Pons (tissue), 1 donor: ENCODE measurements at places on chromosomes 11 and 22.

DNA sequence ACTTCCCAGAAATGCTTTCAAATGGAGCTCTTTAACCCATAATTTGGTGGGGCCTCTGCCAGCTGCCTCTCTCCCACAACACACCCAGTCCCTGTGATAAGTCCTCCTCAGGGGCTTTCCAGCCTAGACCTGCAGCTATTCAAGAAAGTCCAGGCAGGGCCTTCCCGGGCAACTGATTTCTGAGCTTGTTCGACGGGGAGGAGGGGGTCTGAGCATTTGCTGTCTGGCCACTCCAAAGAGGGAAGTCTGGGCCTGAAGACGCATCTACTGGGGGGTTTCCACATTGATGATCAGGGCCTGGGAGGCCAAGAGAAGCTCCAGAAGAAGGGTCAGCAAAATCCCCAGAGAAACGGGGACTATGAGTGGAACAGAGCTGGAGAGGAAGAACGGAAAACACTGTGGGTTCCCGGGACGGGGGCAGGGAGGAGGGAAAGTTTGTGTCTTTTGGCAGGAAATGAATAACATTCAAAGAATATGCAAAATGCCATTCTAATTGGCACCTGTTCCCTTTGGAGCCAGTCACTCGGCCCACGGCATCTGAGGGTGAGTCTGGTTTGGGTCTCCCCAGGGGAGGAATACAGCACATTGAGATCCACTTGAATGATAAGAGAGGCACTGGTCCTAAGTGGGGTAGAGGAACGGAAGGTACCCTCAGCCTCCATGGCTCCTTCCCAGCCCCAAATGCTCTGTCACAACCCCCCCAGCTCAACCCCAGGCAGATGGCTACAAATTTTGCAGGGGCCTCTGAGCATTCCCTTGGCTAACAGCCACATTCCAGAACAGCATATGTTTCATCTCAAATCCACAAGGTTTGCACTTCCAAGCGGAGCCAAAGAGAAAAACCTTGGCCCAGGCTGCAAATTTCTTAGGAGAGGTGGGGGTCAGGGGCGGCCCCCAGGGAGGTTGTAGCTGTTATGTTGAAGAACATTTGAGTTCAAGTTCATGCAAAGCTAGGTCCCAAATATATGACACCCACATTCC is 72.0 kb downstream of the RPUSD4 start:
- DNase-seq: no peak

DNA sequence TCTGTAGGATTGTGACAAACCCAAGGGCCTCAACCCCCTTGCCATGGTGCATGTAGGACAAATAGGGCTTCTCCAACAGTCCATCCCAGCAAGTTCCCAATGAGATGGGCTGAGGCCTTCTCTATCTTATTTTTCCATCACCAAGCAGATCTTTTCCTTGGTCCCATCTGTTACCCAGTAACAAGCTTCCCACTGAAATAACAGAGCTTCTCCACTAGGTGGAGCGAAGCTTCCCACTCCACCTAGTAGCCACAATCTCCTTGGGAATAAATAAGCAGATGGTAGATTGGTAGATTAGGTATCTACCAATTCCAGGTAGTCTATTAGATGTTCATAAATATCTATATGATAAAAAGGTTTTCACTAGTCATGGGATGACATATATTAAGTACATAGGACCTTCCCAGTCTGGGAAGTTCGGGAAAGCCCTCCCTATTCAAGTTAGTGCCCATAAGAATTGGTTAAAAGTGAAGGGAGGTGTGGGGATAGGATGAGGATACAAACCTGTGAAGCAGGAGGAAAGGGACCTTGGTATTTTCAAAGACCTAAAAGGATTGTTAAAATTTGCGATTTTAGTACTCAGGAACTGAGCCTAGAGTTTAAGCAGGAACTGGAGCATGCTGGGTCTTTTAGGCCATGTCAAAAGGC is 5.9 kb upstream of the OR52L1 start:
- DNase-seq: peak; percentile 9

- no peak for DNase-seq
Observed at GRCh38 chr22:23364389-23364788, 184.1 kb downstream of the BCR start.

DNA sequence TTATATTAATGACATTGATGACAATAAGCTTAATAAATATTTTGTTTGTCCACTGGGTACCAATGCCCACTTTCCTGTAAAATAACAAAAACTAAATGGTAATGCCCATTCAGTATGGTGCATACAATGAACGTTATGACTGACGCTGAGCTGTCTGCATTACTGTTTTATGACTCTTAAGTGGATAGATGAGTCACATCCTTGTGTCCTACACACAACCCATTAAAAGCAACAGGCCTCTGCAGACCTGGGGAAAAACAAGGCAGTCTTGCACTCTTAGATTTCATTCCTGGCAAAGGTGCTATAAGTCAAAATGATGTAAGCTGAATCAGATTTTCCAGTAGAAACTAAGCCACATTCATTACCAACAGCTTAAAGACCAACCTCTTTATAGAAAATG is 176.3 kb upstream of the TMEM45B start:
- no peak for DNase-seq

DNA sequence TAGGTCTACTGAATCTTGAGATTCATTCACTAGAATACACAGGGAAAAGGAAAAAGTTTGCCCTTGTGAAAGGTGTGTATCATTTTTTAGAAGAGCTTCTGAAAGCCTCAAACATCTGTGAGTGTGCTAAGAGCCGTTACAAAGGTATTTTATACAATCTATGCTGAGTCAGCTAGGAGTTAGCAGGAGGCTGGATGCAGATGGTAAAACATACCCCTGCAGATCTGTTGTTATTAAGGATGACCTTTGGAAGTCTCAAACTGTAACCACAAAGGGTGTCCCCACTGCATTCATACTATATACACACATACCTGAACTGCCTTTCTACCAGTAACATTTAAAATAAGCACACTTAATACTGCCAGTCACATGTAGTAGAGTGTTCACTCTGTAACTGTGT is 8.4 kb upstream of the C11orf91 start:
- DNase-seq: no peak

DNA sequence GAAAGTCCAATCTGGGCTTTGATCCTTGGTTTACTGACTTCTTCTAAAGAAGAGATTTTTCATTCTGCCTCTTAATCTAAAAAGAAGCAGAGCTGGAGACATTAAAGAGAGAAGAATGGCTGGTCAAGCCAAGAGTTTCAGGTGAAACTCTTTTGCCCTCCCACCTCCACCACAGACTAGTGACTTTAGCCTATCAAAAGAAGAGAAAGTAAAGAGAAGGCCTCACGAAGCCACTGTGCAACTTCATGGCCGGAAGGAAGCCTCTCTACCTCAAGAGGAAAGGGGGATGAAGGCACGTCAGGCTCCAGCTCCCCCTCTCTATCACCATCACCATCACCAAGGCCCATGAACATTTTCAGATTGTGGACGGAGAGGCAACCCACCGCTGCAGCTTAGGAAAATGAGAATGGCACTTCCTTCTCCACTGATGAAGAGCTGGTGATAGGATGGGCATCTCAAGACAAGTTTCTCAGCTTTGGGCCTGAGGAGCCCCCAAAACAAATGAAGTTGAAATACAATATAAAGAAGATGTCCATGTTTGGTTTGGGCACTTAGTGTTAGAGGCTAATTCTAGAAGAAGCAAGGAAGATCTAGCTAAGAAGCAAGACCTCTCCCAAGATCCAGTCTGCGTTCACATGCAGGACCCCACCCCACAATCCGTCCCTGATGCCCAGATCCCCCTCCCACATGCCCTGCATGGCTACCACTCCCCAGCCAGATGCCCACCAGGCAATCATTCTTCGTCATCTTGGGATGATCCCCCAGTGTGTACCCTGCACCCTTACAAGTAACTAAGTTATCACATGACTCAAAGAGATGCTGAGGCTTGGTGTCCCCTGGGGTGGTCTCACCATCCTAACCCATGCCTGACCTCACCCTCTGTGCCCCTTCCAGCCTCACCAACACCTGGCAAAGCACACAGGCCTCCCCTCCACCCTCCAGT is 52.6 kb downstream of the IGSF9B start:
- DNase-seq: no peak

DNA sequence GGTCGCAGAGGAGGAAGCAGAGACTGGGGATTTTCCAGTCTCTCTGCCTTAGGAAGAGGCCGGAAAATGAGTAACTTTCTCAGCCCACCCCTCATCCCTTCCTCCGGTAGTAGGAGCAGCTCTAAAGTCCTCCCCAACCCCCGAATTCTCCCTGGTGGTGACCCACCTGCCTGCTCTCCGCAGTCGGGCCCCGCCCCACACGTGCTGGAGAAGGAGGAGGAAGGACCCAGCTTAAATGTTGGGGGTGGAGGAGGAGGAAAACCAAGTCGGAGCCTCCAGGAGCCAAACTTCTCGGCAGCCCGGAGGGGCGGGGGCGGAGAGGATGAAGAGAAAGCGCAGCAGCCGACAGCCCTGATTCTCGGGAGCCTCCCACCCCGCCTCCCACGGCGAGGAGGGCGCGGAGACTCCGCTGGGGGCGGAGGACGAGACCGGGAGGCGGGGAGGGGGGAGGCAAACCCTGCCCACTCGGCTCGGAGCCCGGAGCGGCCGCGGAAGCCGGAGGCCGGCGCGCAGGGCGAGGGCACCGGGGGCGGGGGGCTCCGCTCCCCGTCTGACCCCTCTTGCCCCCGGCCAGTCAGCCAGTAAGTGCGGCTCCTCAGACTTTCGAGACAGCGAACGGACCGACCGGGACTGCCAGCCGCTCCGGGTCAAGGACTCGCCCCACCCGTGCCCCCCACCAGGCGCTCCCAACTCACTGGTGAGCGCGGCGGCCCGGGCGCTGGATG is at the start of gene TPBGL:
TPBGL (plus strand) TSS at position 464 of the 725 bp plus-strand sequence. CDS start 276 bp downstream, outside the sequence.
- DNase-seq: no peak

DNA sequence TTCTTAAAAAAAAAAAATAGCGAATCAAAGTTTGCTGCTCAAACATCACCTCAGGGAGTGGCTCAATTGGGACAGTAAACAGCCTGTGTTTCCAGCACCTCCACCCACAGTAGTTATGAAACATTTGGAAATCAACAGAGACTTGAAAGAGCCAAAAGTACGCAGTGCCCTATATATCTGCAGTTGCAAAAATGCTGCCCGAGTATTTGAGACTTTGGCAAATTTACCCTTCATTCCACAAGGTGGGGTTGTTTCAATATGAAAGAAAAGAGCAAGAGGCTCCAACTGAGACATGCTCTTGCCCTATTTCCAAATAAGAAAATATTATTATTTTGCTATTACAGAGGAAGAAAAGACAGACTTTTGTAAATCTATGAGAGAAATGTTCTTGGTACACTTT is 851.1 kb upstream of the RAG2 start:
- peak; percentile 32 for DNase-seq

DNA sequence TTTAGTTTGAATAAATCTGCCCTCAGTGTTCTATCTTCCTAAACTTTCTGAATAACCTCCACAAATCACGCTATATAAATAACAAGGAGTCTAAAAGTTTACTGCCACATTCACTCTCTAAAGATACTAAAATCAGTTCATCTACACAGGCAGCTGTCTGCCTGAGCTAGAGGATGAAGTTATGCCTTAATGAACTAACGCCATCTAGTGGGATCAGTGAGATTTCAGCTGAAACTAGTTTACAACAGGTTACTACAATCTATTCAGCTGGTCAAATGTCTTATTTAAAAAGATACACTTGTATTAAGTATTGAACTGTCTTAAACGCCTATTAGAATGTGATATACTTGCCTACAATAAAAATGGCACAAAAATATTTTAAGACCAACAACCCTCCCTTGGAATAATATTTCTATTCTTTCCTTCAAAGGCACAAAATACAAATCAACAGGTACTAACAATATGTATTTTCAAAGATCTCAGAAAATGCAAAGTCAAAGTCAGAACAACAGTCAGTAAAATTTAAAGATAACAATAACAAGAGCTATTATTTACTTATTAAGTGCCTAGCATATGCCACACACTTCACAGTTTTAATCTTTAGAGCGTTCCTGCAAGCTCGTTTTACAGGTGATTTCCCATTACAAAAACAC is 84.1 kb downstream of the LARGE2 start:
- DNase-seq: peak; percentile 89

DNA sequence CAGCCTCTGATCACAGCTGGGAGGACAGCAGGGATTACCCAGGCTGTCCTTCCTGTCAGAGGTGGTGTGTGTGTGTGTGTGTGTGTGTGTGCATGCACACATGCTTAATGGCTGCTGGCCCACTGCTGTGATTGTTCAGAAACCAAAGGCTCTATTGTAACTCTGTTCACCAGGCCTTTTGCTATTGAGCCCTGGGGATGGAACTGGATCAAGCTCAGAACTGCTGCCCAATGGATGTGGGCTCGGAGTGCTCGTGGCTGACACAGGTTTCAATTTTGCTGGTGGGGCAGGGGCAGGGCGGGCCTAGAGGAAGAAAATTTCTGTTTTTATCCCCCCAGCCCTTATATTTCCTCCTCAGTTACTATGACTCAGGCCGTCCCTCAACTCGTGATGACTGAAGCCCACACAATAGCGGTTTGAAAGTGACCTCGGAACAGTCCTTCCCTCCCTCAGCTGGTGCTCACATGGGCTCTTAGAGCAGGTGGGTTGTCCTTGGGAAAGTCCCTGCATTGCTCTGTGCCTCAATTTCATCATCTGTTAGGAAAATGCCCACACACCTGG is 359.3 kb downstream of the TENM4 start:
- DNase-seq: peak; percentile 92

- no peak for DNase-seq
Observed at GRCh38 chr11:28168718-28169117, 60.5 kb downstream of the METTL15 start.

DNA sequence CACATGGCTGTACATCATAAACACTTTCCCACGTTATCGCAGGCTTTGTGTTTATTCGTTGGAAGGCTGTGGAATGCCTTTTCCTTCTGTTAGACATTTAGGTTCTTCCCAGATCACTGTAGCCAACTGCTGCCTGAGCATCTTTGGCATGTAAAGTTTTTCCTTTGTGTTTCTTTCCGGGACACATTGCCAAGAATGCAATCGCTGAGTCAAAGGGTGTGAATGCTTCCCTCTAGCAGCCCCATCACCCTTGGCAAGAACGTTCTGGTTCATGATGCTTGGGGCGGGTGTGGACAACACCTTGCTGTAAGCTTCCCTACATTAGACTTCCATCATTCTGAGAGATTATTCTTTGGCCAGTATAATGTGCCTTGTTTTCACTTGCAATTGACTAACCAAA is 136.2 kb downstream of the OSBP2 start:
- no peak for DNase-seq

DNA sequence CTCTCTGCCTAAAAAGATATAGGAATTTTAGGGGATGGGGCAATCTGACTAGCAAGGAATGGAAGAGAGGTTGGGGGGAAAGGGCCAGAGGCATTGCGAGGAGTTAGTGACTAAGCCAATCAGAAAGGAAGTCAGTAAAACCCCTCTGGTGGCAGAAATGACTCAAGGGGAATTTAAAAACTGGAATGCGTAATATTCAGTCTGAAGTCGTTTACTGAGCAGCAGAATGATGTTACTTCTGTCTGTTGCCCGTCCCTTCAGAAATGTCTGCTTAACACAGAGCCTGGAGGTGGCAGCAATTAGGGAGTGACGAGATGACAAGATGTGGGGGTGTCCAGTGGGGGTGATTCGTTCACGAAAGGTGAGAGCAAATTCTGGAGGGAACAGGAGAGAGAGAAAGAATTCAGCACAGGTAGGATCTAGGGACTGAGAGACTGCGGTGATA is 107.7 kb upstream of the CLMP start:
- no peak for DNase-seq
